Stimulated activated CD4-positive, alpha-beta T cell treated with anti-CD3 and anti-CD28 coated beads, Interleukin-1b, Interleukin-23, amount 100 ng/mL, for 1 hour (primary cell): ENCODE measurements at places on chromosomes 16 and 17.

DNA sequence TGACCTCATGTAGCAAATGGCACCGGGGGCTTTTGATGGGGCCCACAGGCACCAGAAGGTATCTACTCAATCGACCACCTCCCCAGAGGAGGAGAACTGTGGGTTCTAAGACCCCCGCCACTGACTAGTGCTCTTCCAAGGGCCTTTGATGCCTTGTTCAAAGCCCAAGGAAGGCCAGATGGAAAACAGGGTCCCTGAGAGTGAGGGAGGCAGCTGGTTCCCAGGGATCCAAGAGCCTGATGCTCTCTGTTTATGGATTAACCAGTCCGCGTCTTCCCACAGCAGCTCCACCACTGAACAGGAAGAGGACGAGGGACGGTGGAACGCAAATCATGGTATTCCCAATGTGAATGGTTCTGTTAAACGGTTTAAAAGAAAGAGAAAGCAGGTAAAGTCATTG, 7.6 kb downstream of the PHB1 start:
- DNase-seq = no peak

- DNase-seq = no peak
Measured at GRCh38 chr16:3057181-3058138, 8.0 kb upstream of the IL32 start.

GRCh38 chr16:25009822-25010221, 5.3 kb downstream of the ARHGAP17 start:
- no peak for DNase-seq

- DNase-seq = peak; percentile 27
Measured at GRCh38 chr16:31458073-31458843, 1.0 kb upstream of the ARMC5 start.

DNA sequence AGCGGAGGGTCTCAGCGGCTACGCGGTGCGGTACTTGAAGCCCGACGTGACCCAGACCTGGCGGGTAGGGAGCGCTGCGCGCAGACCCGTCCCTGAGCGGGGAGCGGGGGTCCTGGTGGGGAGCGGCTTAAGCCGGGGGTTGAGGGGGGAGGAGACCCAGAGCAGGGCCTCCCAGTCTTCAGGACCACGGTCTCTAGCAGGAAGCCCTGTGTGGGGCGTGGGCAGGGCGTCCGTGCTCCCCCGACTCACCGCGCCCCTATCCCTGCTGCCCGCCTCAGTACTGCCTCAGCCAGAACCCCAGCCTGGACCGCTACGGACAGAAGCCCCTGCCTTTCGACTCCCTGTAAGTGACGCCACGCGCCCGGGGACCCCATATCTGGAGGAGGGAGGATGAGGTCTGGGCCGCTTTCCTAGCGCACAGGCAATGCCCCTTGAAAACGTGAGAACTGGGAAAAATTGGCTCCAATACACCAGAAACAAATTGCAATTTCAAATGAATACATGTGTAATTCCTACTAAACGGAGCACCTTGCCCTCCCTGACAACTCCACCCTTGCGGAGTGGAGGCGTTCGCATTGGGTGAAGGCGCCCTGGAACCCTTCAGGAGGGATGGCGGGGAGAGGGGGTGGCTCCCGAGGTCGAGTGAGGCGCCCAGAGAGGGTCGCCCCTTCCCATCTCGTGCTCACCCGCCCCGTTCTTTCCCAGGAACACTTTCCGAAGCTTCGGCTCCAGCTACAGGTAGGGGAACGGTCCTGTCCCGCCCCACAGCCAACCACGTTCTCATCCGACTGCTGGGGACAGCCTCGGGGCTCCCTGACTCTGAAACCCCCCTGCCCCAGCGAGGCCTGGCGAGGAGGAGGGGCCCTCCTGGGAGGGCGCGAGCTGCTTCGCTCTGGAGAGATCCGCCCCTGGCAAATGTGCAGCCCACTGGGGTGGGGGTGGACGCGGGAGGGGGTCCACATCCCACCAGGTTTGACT, 14.6 kb upstream of the CNGB1 start:
- no peak for DNase-seq

- no peak for DNase-seq
Measured at GRCh38 chr16:29686740-29687332, 7.9 kb downstream of the QPRT start.
